Activated naive CD4-positive, alpha-beta T cell treated with anti-CD3 and anti-CD28 coated beads, Interleukin-2, amount 50 U/mL, for 72 hours (primary cell): ENCODE measurements at places on chromosomes 4 and X.

GRCh38 chrX:74340051-74340450 is 36.1 kb downstream of the ZCCHC13 start:
- DNase-seq = no peak

GRCh38 chr4:81454499-81454898 is 17.2 kb downstream of the RASGEF1B start:
- DNase-seq = no peak

DNA sequence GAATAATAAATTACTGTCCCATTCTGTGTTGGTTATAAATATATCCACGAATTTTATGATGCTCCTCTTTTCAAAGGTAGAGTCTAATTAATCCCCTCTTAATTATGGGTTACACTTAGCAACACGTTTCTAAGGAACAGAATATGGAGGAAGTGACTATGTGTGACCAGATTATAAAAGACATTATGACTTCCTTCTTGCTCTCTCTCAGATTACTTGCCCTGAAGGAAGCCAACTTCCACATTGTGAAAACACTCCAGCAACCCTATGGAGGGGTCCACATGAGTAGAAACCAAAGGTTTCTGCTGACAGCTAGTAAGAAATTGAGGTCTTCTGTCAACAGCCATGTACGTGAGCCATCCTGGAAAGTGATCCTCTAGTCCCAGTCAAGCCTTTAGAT is 59.3 kb downstream of the WDFY3 start:
- DNase-seq = no peak

GRCh38 chr4:138158746-138159297 is 83.3 kb downstream of the SLC7A11 start:
- no peak for DNase-seq

DNA sequence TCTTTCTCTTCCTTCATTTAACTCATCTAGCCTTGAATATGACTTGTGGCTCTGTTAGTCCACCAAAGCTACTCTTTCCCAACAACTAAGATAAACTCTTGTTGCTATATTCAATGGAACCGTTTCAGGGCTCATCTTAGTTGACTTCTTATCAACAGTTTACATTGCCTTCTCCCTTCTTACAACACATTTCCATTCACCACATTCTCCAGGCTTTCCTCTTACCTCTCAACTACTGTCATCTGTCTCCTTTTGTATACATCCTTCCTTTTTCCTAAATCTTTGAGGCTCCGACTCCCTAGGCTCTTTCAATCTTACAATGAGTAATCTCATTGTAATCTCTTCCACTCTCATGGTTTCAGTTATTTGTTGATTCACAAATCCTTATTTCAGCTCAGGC is 58.5 kb downstream of the NCAPG start:
- DNase-seq = no peak

- no peak for DNase-seq
These were observed 174.8 kb upstream of the KLF3 start for GRCh38 chr4:38489011-38489861.

DNA sequence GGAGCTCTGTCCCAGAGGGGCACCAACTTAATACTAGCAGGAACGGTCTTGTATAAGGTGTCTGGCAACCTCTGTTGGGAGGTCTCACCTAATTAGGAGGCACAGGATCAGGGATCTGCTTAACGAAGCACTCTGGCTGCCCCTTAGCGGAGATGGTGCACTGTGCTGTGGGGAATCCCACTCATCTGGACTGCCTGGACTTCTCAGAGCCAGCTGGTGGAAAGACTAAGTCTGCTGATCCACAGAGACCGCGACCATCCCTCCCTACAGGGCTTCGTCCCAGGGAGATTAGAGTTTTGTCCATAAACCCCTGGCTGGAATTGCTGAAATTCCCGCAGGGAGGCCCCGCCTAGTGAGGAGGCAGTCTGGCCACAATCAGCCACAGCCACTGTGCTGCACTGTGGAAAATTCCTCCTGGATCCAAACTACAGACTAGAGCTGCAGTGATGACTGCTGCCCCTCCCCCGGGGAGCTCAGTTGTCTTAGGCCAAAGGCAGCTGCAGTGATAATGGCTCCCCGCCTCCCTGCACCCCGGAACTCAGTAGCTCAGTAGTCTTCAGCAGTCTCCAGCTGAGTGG is 22.0 kb upstream of the ZCCHC4 start:
- no peak for DNase-seq

- no peak for DNase-seq
These were observed 296.3 kb upstream of the KLF3 start for GRCh38 chr4:38367642-38368174.

GRCh38 chr4:182338746-182339145 is 95.5 kb downstream of the TENM3 start:
- no peak for DNase-seq

- DNase-seq = no peak
These were observed 134.4 kb downstream of the DDX53 start for GRCh38 chrX:23134136-23134535.

GRCh38 chrX:46642145-46642544 is 68.6 kb downstream of the CHST7 start:
- no peak for DNase-seq

DNA sequence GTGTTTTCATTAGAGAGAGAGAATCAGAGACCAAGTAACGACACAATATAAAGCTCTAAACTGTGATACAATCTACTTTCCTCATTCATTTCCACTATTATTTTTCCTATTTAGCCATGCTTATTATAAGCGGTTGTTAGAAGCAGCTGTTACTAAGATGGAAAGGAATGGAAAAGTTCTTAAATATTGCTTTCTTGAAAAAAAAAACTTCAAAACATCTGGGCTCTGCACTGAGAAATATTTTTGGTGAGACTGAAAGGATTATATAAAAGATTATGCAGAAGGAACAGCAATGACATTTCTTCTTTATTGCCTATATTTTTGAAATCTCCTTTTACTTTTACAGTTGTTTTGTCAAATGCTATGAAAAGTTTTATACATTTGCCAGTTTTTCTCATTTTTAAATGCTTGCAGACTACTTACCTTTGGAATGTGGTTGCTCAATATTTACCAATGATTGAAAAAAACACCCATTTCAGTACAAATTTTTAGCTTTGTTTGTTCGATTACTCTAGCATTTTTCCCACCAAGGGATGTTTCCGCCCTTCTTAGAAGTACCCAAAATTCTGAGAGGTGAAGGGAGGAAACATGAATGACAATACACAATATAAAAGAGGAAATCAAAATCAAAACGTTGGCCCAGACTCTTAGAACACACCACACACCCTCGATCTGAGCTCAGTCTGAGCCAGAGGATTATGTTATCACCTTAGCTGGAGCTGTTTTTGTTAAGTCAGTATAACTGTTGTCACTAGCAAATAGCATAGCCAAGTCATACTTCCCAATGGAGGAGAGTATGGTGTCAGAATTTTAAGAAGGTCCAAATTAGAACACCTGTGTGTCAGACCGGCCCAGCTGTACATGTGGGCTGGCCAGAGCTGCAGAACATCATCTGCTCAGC is 18.4 kb downstream of the DKK2 start:
- DNase-seq = no peak

GRCh38 chr4:138063581-138063980 is 178.6 kb downstream of the SLC7A11 start:
- no peak for DNase-seq

- DNase-seq = no peak
These were observed 1742.5 kb upstream of the ADGRL3 start for GRCh38 chr4:59457576-59457975.

- DNase-seq = no peak
These were observed 76.4 kb upstream of the MYOZ2 start for GRCh38 chr4:119059221-119059620.

- DNase-seq = no peak
These were observed 149.5 kb downstream of the MAML3 start for GRCh38 chr4:140004549-140004895.

DNA sequence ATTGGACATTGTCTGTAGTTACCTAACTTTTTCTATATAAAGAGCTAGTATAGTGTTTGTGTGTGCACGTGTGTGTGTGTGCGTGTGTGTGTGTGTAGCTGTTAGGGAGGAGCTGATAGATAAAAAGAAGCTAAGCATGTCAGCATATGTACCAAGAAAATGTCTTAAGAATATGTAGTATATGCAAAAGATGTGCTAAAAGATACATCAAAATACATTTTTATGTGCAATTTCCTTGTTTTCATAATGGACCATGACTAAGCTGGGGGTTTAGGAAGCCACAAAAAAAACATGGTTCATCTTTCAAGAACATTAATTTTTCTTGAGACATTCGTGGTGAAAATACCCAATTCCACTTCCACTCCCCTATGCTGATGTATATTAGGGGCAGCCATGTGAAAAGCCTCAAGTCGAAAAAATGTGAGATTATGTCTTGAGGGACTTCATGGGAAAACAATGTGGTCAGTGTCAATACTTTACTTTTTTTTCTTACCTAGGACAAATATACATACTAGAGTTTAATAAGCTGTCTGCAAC is 1599.7 kb downstream of the ARAP2 start:
- no peak for DNase-seq

- DNase-seq = no peak
These were observed 68.4 kb upstream of the IQCM start for GRCh38 chr4:149884046-149884445.

DNA sequence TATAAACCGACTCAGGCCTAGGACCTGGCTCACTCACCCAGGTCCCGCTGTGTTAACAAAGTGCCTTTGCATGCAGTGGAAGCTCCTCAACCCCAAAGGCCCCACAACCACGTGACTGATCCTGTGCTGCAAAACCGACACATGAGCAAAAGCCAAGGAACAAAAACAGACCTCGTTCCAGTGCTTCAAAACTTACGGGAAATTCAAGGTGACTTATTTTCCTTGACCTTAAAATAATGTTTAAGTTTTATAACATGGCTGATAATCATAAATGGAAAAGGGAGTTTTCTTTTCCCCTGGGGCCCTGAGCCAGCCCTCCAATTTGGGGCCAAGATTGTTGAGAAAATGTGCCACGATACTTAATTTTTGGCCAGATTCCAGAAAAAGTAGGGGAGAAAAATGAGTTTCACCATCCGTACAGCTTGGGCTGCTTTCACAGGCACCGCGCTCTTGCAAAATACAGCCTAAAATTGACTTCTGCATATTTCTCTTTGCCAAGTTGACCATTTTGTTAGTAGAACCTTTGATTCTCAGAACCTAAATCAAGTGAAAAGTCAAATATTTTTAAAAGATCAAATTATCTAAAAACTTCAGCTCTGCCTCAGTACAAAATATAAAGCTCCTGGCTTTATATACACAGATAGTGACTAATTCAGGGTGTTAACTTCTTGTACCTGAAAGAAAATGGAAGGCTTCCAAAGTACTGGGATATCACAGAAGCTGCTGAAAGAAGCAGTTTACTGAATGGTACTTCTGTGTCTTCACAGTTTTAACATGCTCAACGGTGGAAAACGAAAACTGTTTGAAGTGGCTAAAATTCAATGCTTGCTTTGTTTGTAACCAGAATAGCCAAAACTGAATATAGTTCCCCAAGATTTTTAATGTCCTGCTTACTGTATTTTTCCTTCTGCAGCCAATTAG is 93.8 kb downstream of the APBB2 start:
- DNase-seq = no peak

- DNase-seq = no peak
These were observed 559.1 kb downstream of the FSTL5 start for GRCh38 chr4:161604516-161605300.

GRCh38 chrX:23901060-23901459 is 6.7 kb downstream of the APOO start:
- DNase-seq = no peak

DNA sequence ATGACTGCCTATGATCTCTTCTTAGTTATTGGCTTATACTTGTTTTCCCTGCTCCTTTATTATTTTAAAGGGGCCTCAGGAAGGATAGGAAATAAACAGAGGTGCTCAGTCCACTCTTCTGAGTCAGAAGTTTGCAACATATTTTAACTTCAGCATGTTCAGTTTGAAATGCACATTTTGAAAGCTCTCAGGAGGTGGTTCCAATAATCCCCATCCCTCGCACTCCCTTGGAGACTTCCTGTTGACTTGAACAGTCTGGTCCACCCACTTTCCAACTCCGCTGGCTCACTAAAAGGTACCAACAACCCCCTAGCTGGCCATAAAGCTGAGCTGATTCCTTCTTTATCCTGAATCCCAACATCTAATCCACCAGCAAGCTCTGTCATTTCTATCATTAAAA is 78.3 kb upstream of the DUSP21 start:
- DNase-seq = no peak

- DNase-seq = no peak
These were observed 77.4 kb upstream of the GPR50 start for GRCh38 chrX:151099001-151099400.
